ENCODE measurements at places on chromosomes 7 and 10.
A peak's percentile ranks its signal among the peaks of the same experiment; 100 is the strongest.

DNA sequence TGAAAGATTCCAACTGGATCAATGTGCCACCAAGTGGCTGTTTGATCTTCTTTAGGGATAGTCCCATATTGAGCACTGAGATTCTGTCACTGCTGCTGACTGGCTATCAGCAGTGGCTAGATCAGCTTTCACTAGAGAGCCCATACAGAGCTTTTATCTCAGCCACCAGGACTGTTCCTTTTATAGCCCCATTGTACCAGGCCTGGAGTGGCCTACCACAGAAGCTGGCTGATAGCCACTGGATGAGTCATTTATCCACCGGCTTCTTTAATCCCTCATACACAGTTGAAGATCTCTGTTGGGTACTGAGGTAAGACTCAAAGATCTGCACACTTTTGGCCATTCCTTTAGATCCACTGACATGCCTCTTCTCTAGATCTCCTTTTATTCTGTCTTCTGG is 1101.1 kb downstream of the SORCS3 start:
- DNase-seq = peak; percentile 29

DNA sequence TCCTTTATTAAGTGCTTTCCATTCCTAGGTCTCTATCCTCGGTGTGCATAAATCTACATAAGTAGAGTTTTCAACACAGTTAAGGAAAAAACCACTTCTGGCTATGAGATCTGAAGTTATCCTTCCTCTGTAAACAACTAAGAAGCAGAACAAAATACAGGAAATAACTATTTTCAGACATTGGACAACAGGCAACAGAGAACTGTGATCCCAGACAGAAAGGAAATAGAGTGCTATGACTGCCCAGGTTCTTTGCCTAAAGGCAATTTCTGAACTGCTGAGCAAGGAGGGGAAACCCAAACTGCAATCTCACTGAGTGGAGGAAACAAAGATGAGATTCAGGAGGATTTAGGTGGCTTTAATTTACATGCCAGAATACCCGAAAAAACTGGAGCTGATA is 285.4 kb downstream of the SNX13 start:
- DNase-seq = no peak

GRCh38 chr10:23344241-23344841 is at the start of gene C10orf67:
Gene C10orf67, minus strand, starts transcription at chr10:23344797. Its CDS starts 23 bp downstream, at chr10:23344774.
- peak; percentile 33 for DNase-seq

DNA sequence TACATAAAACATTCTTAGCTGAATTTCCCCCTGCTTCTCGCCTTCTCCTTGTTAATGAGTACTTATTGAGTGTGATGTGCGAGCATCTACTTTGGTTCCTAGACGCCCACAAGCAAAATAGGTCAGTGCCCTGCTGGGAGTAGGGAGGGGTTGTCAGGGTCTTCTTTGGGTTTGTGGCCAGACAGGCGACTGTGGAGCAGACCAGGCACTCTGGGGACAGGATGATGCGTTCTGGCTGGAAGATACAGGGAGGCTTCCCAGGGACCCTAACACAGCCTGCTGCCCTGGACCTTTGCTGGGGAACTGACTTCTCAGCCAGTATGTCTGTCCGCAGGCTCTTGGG is 227.2 kb downstream of the CUX1 start:
- DNase-seq = no peak

Data from SW480 (cell line).